ENCODE measurements at places on chromosomes 7 and 10.

DNA sequence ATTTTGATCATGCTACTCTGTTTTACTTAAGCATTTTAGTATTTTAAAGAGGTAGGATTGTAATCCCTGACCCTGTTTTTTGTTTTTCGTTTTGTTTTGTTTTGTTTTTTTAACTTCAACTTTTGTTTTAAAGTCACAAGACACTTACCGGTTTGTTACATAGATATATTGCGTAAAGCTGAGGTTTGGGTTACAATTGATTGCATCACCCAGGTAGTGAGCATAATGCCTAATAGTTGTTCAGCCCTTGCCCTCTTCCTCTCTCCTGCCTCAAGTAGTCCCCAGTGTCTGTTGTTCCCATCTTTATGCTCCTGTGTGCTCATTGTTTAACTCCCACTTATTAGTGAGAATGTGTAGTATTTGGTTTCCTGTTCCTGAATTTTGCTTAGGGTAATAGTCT lies 93.1 kb upstream of the TEX47 start:
- DNase-seq, result no peak

DNA sequence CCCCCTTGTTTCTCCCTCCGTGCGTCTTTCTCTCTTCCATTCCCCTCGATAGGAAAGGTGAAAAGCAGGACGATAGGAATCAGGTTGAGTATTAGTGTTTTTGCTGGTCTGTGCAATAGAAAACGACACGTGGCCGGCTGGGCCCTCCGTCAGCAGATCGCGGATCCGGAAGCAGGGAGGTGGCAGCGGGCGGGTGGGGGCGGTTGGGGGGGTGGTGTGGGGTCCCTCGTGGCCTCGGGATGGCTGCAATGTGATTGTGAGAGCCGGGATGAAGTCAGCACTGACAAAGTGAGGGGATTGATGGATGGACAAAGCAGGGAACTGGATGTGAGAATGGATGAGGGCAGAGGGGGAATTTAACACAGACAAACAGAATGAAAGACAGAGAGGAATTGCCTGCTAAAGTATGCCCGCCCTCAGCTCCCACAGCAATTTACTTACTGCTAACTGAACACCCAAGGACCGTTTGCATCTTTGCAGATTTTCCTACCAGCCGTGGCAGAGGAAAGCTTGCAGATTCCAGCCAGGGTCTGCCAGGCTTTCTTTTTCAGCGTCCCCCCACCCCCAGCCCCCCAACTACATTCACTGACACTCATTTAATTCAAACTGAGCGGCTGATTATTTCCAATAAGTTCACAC lies 280.9 kb downstream of the LRMDA start:
- DNase-seq, result no peak

DNA sequence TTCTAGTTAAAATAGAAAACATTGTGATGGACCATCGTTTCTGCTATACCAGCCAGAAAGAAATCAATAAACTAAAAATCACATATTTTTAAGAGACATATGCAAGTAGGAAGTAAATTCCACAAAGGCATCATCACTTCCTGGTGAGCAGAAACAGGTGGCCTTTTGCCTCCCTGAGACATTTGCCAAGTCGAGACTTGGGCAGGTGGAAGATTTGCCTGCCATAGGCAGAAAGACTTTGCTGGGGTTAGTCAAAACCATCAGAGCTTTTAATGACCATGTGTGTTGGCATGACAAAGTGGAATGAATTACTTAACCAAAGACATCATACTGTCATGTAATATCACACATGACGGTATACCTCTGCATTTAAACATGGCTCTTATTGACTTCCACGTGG lies 66.0 kb upstream of the FGL2 start:
- no peak for DNase-seq

DNA sequence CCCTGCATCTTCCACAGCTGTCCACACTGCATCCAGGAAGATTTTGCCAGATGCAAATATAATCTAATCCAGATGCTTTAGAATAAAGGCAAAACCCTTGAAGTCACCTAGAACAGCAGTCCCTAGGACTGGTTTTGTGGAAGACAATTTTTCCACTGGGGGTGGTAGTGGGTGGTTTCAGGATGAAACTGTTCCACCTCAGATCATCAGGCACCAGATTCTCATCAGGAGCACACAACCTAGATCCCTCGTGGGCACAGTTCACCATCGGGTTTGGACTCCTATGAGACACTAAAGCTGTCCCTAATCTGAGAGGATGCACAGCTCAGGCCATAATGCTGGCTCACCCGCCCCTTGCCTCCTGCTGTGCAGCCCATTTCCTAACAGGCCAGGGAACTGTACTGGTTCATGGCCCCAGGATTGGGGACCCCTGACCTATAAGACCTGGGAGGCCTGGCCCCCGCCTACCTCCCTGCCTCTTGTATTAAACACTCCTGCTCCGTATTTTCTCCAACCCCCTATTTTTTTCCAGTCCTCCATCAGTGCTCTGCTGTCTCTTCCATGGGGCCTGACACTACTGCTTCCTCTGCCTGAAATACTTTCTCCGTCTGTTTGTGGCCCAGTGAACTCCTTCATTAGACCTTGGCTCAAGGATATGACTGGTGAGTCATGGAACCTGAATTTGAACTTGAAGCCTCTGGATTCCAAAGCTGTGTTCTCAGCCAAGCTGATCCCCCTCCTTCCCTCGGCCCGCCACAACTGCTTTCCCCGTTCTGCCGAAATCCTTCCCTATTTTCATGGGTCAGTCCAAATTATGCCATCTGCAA lies 79.9 kb upstream of the RHEB start:
- DNase-seq, result no peak

- no peak for DNase-seq
These were observed 230.8 kb downstream of the SKAP2 start for GRCh38 chr7:26633557-26633956.

GRCh38 chr10:66639371-66639770 lies 286.5 kb upstream of the LRRTM3 start:
- DNase-seq, result no peak
